Activated T-cell treated with anti-CD3 and anti-CD28 coated beads, Interleukin-2, amount 50 U/mL, for 48 hours (primary cell): ENCODE measurements at places on chromosomes 2 and 18.

DNA sequence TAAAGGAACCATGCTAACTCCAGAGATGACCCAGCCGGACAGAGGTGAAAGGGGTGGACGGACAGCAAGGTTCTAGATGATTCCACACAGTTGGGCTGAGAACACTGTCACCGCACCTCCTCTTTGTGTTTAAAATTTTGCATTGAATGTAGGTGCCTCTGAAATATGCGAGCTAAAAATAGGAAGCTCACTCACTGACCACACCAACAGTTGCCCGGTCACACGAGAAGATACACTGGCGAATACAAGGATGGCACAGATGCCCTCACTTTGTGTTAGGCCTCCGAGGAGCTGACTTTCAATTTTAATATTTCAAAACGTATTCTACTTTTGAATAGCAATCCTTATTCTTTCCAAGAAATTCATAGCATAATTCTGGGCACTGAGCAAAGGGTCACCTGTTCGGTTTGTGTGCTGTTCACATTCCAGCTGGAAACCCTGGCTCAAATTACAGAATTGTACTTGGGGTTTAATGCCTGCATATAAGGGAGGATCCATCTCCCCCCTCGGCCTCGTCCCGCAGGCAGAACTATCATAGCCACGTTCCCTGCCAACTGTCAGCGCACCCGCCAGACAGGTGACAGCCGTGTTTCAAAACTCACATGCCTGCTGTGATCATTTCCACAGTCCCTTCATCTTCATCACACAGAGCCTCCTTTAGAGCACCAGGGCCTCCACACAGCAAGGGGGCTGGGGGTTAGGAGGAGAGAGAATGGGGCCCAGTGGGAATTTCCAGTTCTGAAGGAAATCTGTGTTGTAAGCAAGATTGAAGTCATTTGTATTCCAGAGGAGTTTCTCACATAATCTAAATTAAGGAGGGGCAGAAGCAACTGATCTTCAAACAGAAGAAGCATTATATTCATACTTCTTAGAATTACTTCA lies 48.2 kb downstream of the ADI1 start:
- DNase-seq, result no peak

GRCh38 chr2:140344838-140345237 lies 1564.6 kb upstream of the NXPH2 start:
- no peak for DNase-seq

GRCh38 chr2:158103411-158104012 lies 1.8 kb downstream of the UPP2 start:
- no peak for DNase-seq

DNA sequence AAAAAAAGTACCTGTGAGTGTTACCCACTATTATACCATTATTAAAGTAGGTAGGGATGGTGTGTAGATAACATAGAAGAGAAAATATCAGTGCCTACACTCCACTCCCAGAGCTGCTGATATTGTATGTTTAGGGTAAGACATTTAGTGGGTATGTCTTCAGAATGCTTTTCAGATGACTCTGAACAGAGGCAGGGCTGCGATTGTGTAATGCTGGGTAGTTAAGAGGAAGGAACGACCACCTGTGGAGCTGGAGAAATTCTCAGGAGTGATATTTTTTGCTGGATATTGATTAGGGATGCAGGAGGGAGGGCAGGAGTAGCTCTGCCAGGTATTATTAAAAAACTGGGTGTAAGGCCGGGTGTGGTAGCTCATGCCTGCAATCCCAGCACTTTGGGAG lies 2.8 kb downstream of the CNOT11 start:
- no peak for DNase-seq

- DNase-seq, result no peak
Measured at GRCh38 chr2:71787108-71787415, 333.7 kb downstream of the DYSF start.

GRCh38 chr2:184413671-184414229 lies 184.6 kb upstream of the ZNF804A start:
- DNase-seq, result no peak

GRCh38 chr2:46876741-46877384 lies 38.7 kb downstream of the MCFD2 start:
- DNase-seq, result no peak

DNA sequence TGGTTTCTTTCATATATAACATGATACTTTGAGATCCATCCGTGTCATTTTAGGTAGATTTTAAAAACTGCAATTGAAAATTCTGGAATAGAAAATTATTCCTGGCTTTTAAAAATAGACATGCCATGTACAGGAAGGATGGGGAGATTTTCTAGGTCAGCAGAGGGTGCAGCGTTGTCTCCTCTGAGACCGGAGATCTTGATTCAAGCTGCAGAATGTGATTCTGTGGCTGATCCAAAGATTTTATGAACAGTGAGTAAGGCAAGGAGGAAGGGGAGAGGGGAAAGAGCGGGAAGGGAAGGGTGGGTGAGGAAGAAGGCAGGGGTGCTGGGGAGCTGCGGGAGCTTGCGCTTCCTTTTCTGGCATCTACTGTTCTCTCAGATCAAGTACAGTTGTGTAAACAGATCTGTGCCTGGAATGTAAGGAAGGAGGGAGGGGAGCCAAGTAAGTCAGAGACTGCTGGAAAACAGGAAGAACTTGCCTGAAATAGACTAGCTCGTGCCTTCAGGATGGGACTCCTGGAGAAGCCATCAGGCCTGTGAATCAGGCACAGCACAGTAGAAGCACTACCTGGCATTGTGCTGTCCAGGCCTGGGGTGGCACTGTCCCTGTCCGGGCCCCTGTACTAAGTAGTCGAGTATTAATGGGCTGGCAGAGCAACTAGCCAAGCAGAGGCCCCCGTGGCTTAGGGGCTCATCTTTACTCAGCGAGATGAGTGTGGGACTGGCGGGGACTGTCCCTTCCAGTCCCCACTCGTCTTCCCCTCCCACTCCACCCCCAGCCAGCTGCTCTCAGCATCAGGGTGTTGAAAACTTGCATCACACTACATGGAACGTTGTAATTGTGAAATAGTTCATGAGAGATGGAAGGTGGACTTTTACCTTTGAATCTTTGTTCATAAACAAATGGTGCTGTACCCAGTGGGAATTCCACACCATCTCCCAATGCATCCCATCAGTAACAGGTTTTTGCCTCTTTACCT lies 163.5 kb downstream of the UXS1 start:
- DNase-seq, result peak; percentile 60

DNA sequence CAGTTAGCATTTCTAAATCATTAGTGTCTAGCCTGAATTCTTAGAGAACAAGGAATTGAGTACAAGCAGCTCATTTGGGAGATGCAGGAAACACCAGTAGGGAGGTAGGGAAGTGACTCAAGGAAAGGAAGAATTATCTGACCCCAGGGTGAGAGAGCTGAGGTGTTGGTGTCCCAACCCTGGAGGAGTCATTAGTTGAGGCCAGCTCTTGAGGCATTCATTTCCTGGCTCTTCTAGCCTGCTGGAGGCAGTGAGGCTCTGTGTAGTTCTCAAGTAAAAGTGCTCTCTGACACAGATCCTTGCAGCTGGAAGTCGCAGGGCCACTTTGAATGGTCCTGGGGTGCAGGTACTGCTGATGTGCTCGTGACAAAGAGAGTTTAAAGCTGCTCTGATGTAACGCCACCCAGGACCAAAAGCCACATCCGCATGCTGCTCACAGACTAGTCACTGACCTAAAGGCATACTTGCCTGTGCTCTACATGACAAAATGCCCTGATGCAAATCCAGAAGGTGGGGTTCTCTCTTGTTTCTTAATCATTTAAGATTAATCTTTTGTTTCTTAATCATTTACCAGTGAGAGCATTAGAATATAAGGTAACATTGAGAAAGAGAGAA lies 299.5 kb upstream of the LYPD1 start:
- no peak for DNase-seq

DNA sequence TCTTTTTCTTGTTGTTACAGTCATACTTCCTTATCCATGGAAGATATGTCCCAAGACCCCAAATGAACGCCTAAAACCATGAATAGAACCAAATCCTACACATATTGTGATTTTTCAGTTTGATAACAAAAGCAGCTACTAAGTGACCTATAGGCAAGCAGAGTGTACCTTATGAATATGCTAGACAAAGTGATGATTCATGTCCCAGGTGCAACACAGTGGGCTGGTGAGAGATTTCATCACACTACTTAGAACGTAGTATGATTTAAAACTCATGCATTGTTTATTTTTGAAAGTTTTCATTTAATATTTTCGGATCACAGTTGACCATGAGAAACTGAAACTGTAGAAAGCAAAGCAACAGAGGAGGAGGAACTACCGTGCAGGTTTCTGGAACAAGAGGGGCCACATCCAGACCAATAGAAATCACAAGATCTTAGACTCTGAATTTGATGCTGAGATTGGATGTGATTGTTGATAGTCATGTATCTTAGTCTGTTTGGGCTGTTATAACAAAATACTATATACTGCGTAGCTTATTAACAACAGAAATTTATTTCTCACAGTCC lies 470.8 kb upstream of the VRK2 start:
- no peak for DNase-seq

DNA sequence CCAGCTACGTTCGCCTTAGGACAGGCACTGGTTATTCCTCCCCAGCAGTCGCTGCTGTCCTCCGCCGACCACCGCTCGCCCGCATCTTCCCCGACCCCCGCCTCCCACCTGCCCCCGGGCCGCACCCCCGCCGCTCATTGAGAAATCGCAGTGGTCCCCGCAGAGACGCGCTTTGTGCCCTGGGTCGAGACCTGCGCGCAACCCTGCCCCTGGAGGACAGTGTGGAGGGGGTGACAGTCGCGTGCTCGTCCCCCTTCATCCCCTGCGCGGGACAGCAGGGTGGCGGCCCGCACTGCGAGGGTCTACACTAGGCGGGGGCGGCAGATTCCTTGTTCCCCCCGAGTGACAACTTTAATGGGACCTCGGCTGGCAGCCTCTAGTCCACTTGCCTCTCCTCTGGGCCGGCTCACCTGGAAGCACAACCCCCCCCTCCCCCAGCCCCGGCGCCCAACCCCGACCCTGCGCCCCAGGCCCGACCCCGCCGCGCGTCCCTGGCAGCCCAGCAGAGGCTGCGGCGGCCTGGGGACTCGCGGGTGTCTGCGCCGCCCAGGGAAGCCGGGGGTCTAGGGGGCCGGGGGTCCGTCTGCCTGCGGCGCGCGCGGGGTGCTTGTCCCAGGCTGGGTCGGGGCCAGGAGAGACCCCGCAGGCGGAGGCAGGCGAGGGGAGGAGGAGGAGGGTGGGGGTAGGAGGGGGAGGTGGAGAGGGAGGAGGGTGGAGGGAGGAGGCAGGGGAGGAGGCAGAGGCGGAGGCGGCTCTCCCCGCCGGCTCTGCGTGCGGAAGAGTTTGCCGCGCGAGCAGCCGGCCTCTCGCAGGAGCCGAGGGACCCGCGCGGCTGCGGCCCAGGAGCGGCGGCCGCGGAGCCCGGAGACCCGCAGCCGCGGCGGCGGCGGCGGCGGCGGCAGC lies at the start of gene NPAS2:
Gene NPAS2 (plus strand): TSS at position 770 of the 903 bp plus-strand sequence. CDS start 84,616 bp downstream, outside the sequence.
- DNase-seq, result peak; percentile 51

- DNase-seq, result no peak
Measured at GRCh38 chr2:235521844-235522243, 28.0 kb downstream of the AGAP1 start.

GRCh38 chr2:156845806-156846558 lies 409.8 kb downstream of the GPD2 start:
- DNase-seq, result no peak

GRCh38 chr2:2501454-2502200 lies 170.6 kb upstream of the MYT1L start:
- no peak for DNase-seq

- DNase-seq, result no peak
Measured at GRCh38 chr18:65298422-65298821, 452.4 kb upstream of the CDH7 start.

GRCh38 chr2:108585436-108585835 lies 51.2 kb downstream of the LIMS1 start:
- no peak for DNase-seq

DNA sequence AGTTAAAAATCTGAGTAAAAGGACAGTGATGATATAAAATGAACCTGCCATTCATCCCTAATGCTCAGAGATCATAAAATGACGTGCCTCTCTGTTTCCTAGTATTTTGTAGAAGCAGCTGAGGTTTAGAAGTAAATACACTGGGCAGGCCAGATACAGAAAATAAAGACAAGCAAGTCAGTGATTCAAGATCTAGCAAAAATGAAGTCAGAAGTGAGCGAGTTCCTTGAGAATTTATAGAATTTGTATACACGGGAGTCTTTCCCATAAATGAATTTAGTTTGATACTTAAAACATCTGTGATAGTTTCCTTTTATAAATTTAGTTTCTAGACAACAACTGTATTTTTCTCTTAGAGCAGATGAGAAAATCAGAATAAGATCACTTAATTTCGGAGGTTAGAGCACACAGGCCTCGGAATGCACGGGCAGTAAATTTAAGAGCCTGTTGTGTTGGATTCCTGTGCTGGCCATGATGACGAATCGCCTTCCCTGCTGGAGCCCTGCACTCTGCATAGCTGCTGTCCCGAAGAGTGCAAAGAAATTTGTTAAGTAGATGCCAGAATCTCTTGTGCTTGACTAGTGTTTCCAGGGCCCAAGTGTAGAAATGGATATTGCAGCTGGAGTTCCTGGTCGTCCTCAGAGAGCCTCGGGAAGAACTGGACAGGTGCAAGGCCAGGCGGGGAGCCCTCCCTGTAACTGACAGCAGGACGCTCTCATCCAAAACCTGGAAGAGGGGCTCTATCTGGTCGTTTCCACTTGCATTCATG lies 83.7 kb upstream of the RBM44 start:
- no peak for DNase-seq

- no peak for DNase-seq
Measured at GRCh38 chr2:129769185-129769991, 210.1 kb upstream of the RAB6C start.

DNA sequence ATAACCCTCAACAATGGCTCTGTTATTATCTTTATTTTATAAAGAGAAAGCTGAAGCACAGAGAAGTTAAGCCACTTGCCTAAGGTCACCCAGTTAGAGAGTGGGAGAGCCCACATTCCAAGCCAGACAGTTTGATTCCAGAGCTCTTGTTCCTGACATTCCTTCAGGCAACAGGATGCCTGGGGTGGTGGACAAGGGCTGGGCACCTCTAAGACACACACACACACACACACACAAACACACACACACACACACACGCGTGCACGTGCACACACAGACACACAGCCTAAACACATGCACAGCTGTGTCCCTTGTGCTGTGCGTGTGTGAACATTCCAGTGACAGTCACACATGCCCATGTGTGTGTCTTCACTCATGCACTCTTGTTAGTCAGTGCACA lies 26.4 kb downstream of the CELF4 start:
- DNase-seq, result no peak

DNA sequence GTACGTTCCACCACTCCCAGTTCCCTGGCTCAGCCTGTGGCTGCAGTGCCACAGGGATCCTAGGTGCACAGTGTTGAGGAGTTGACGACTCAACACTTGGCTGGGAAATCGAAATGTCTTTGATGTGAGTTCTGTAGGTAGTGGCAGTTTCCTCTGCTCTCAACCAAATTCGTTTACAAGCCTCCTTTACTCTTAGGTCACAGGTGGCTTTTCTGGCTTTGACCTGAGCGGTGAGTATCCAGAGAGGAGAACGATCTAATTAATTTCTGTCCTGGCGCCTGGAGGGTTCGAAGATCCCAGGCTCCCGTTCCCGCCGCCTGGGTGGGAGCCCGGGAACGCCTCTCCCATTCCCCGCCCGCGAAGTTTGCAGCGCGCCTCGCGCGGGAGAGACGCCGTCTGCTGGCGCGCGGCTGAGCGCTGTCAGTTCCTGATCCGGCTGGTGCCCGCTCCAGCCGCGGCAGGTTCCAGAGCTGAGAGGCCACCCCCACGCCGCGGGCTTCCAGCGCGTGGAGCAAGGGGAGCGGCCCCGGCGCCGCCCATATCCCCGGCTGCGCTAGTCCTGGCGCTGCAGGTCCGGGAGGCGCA lies at the start of gene LAMA3:
Gene LAMA3 (plus strand): TSS at position 423 of the 585 bp plus-strand sequence. CDS start 231 bp downstream, outside the sequence.
- peak; percentile 43 for DNase-seq

- DNase-seq, result no peak
Measured at GRCh38 chr2:88751768-88752167, 60.3 kb downstream of the RPIA start.

- DNase-seq, result no peak
Measured at GRCh38 chr2:235024191-235024860, 72.5 kb downstream of the SH3BP4 start.
